GM23338 (cell line): ENCODE measurements at places on chromosomes 3 and 15. TPM values are rescaled to one million over a fixed set of nuclear protein-coding genes. Genes with fewer than 3 reads are reported as not detected.

GRCh38 chr3:21839592-21839991, 88.6 kb upstream of the ZNF385D start:
- peak; percentile 46 for DNase-seq
- H3K4me3 ChIP-seq = no peak overlapping the region
- no peaks in the 10 kb centered on the region for H3K4me1 ChIP-seq
- H3K27ac ChIP-seq = no peak overlapping the region
- H3K27me3 ChIP-seq = no peaks in the 10 kb centered on the region

DNA sequence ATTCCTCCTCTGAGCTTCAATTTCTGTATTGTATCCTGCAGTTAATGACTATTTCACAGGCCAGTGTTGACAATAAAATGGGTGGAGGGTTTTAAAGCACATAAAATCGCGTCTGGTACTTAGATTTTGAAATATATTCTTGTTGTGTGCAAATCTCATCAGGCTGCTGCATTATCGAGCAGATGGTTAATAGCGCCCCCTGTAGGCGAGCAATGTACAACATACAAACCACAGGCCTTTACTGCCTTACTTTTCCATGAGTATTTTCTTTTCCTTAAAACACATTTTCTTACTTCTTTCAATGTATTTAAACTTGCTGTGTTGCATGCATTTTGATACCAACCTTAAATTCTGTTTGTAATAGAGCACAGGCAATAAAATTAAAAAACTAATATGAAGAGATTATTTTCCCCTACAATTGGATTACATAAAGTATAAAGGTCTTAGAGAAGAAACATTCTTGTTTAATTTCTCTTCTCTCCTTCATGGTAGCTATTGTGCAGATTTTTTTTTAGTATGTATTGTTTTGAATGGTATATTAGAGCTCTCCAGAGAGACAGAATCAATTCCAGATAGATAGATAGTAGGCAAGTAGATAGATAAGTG, 608.4 kb downstream of the CADM2 start:
- no peaks in the 10 kb centered on the region for H3K27me3 ChIP-seq
- no peak overlapping the region for H3K27ac ChIP-seq
- H3K4me1 ChIP-seq = no peaks in the 10 kb centered on the region
- H3K36me3 ChIP-seq = no peaks in the 10 kb centered on the region
- no peak overlapping the region for H3K4me3 ChIP-seq
- peak; percentile 84 for DNase-seq

DNA sequence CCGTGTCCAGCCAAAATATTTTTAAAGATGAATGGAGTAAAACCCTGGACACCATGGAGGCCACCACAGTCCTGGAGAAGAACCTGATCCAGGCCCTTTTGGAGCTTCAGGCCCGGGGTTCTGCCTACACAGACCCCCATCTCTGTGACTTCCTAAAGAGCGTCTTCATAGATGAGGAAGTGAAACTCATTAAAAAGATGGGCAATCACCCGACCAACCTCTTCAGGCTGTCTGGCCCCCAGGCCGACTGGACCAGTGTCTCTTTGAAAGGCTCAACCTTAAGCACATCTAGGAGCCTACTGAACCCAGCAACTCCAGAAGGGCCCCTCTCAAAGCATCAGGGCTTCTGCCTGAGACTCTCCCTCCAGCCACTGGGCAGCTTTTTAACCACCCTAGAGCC, 107.9 kb upstream of the FAM174B start:
- H3K27me3 ChIP-seq = no peaks in the 10 kb centered on the region
- H3K4me1 ChIP-seq = no peaks in the 10 kb centered on the region
- DNase-seq = no peak
- H3K4me3 ChIP-seq = no peak overlapping the region

DNA sequence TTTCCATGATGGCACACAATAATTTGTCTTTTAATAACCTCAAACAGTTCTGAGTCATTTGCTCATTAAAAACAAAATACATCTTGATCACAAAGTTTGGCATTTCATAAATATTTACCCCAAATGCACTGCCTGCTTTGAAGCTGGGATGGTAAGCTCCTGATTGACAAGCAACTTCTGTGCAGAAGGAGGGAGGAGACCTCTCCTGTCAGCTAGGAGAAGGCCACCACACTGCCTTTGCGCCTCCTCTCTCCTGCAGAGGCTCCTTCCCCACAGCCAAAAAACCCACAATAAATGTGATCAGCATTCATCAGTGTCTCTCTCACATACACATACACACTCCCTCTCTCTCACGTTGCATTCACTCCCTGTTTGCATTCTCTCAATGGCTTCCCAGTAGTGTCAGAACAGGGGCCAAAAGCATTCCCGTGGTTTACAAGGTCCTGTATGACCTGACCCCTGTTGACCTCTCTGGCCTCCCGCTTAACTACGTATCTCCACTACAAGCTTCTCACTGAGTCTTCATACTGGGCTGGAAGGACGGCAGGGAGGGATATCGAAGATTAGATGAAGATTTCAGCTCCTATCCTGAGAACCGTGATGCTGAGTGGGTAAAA, 216.4 kb downstream of the FOXP1 start:
- H3K4me1 ChIP-seq = 0 out of 2 replicates have a peak, but pooled peaks cover 1% of the 10 kb centered on the region
- H3K27ac ChIP-seq = no peak overlapping the region
- H3K27me3 ChIP-seq = no peaks in the 10 kb centered on the region
- no peak for DNase-seq
- H3K4me3 ChIP-seq = no peak overlapping the region
- no peaks in the 10 kb centered on the region for H3K36me3 ChIP-seq

Gene PBRM1
- 72.5 and 80.7 TPM in 2 replicates for total RNA-seq

Gene NT5DC2
- total RNA-seq = 287 and 324 TPM in 2 replicates

DNA sequence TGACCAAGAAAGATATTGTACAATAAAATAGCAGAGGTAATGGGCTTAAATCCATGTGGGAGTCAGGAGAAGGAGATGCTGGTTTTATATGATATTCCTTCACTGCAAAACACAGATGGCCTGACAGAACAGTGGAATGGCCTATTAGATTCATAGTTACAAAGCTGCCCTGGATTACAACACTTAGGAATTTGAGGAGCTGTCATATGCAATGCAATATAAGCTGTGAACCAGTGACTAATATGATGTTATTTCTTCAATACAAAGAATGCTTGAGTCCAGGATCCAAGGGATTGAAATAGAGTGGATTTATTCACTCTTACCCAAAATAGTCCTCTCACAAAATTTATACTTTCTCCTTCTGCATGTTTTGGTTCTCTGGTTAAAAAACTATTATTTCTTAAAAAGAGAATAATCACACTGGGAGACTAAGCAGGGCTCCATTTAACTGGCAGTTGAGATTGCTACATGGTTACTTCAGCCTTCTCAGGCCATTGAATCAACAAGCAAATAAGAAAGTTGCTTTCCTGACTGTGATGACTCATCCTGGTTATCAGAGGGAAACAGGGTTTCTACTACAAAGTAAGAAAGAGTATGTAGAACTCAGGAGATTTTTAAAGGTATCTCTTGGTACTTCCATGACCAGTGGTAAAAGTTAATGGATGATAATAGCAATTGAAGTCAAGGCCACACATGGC, 79.8 kb upstream of the ZPLD1 start:
- no peak overlapping the region for H3K4me3 ChIP-seq
- no peak overlapping the region for H3K27ac ChIP-seq
- no peaks in the 10 kb centered on the region for H3K36me3 ChIP-seq
- H3K27me3 ChIP-seq = no peaks in the 10 kb centered on the region
- no peak for DNase-seq

DNA sequence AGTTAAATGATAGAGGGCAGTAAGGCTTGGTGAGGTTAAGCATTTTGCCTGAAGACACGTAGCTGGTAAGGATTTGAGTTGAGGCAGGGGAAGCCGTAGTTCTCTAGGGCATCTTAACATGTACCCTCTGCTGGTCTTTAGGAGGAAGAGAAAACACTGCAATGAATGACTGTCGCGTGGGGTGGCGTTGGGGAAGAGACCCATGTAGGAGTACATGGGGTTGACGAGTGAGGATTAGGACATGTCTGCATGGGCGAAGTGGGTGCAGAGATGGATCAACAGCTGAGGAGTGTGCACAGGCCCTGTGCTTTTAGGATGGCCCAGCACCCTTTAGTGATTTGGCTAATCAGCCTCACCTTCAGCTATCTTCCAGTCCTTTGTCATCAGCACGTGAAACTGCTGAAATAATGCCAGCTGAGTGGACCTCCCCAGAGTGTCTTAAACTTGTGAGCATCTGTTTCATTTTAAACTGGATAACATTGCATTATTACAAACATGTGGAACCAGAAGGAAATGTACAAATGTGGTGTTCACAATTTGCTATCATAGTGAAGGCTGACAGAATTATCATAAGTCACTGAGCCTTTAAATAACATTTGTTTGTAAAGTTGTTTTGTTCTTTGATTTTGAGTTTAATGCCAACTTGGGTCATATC, 15.3 kb downstream of the P2RY14 start:
- H3K36me3 ChIP-seq = no peaks in the 10 kb centered on the region
- H3K27me3 ChIP-seq = no peaks in the 10 kb centered on the region
- no peak for DNase-seq
- peaks cover 19% of the 10 kb centered on the region; the same call in 1 of the 2 replicates for H3K4me1 ChIP-seq
- H3K4me3 ChIP-seq = no peak overlapping the region

Gene GREM1
- 0.12 and 1.0 TPM in 2 replicates for total RNA-seq

Gene CHRM5
- total RNA-seq = not detected in 2 replicates

DNA sequence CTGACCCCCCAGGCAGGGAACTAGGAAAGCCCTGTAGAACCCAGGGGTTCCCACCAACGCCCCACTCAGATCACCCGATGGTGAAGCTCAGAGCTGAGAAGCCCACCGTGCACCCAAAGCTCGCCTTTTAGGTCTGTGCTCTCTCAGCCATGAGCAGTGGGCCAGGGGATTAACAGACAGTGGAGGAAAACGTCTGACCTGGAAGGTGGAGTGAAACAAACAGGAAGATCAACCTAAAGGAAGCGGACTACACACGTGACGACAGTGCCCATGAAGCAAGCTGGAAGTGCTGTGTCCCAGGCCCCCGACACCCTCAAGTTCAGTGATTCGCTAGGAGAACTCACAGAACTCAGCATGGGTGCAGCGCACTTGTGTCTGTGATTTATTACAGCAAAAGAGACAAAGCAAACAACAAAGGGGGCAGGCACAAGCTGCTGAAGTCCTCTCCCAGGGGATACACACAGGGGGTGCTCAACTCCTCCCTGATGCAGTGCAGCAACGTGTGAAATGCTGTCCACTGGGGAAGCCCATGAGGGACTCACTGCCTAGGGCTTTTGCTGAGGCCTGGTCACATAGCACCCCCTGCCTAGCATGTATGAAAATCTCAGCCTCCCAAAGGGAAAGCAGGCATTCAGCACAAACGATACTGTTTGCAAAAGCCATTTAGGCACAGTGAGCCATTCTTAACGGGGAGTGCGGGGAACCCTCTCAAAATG, 43.5 kb downstream of the CFAP92 start:
- no peaks in the 10 kb centered on the region for H3K4me1 ChIP-seq
- no peak overlapping the region for H3K27ac ChIP-seq
- no peaks in the 10 kb centered on the region for H3K27me3 ChIP-seq
- no peaks in the 10 kb centered on the region for H3K36me3 ChIP-seq

DNA sequence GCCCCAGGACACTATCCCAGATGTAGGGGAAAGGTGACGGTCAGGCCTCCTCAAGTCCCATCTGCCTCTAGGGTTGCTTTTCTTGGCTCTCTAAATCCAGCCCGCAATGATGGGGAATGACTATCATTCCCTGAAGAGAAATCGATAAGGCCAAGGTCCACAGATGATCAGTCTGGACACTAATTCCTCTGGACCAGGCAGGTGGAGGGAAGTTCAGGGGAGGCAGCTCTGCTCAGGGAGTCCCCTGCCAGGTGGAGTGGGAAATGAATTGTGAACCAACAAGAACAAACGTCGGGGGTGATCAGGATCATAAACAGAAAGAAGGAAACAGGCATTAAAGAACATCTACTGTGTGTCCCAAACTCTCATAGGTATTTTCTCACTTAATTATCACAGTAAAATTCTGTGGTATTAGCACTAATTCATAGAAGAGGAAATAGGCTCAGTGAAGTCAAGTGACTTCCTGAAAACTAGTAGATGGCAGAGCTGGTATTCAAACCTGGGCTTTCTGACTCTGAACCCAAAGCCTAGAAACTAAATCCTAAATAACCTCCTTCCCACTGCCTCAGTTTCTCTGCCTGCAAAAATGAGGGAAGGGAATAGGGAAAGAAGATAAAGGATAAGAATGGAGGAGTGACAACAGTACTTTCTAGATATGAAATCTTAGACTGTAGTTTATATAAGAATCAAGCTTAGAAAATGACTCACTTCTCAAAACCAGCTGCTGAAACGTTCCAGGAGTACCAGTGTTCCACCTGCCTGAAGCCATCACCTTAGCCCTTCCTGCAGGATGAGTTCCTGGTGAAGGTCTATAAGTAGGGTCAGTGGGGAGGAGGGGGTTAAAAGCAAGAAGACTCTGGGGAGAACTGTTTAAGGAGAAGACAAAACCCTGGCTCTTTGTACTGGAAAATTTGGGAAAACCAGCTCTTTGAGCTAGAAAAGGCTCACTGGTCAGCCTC, 7.5 kb downstream of the BMF start:
- DNase-seq = no peak
- no peak overlapping the region for H3K27ac ChIP-seq
- H3K4me1 ChIP-seq = peaks cover 78% of the 10 kb centered on the region
- H3K4me3 ChIP-seq = no peak overlapping the region
- H3K36me3 ChIP-seq = no peaks in the 10 kb centered on the region
- H3K27me3 ChIP-seq = no peaks in the 10 kb centered on the region

DNA sequence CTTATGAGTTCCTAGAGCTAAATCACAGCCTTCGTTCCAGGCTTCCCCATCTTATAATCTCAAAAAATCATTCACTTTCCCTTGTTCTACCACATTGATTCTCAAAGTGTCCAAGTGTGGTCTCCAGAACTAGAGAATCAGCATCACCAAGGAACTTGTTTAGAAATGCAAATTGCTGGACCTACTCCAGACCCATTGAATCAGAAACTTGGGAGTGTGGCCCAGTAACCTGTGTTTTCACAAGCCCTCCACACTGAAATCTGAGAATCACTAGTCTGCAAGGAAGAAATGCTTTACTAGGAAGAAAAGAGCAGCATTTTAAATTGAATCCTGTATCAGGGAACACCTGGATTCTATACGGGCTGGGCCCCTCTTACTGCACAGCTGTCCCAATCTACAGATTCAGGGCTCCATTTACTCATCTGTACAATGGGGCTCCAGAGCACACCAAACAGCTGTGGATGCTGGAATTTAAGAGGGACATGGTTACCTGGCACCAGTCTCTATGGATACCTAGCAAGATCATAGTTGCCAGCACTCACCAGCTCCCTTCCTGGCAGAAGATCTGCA, 3.9 kb downstream of the MEGF11 start:
- H3K36me3 ChIP-seq = no peaks in the 10 kb centered on the region
- no peak overlapping the region for H3K27ac ChIP-seq
- no peak overlapping the region for H3K4me3 ChIP-seq
- peaks cover 35% of the 10 kb centered on the region for H3K4me1 ChIP-seq
- H3K27me3 ChIP-seq = peaks cover 49% of the 10 kb centered on the region

Gene DNAH1
- total RNA-seq = 0.35 and 1.8 TPM in 2 replicates
